ENCODE measurements at places on chromosomes 6 and 20.

DNA sequence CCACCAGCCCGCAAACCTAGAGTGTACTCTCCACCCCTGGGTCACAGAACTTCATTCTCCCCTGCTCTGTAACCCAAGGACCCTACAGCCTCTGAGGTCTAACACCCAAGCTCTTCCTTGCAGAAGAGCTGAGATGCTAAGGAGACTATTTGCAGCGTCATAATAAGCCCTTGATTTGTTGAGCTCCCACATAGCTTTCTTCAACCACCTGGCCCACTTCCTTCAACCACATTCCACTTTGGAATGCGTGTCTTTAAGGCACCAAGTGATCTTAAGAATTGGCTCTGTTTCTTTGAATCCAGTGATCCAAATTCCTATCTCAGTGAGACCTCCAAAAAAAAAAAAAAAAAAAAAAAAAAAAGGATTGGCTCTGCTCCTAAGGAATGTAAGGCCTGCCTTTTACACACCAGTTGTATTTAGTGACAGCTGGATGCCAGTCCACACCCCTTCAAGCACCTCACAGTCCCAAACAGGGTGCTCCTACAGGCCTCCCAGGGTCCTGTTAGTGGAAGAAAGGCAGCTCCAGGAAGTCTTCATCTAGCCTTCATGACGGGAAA is 106.2 kb downstream of the UBE3D start:
- DNase-seq = no peak

DNA sequence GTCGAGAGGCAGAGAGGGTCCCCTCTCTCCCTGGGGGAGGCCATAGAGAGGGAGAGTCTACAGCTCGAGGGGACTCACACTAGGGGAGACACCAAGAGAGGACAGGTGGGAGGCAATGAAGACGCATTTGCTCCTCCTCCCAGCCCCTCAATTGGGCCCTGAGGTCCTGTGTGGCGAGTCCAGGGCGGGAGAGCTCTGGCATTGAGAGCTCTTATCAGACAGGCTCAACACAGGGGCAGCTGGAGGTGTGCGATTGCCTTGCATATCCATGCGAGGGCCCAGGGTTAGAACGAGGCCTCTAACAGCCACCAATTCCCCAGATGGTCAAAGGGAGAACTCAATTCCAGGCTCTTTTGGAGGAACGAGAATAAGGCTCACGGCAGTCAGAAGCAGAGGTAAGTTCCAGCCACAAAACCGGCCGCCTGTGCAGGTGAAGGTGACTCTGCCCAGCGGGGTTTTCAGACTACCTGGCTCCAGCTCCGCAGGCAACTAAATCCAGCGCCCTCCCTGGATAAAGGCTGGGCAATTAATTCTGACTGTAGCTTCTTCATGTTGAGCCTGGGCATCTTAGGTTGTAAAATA is 94.0 kb upstream of the MPC1 start:
- DNase-seq = no peak

DNA sequence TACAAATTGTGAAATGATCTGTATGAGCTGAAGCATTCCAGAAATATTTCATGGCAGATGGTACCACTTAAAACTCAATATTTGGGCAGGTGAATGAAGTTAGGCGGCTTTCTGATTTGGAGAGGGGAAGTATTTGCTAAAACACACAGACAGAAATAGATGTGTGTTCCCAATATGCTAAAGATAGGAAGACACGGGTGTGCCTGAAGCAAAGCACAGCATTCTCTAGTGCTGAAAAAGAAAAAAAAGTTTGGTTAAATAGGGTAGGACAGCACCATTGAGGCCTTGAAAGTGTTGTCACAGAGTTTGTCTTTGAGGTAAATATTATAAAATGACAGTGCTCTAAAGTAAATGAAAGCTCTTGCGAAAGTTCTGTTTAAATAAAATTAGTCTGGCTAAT is 252.2 kb upstream of the HSF2 start:
- no peak for DNase-seq

GRCh38 chr20:13461849-13462458 is 176.8 kb downstream of the TASP1 start:
- no peak for DNase-seq

DNA sequence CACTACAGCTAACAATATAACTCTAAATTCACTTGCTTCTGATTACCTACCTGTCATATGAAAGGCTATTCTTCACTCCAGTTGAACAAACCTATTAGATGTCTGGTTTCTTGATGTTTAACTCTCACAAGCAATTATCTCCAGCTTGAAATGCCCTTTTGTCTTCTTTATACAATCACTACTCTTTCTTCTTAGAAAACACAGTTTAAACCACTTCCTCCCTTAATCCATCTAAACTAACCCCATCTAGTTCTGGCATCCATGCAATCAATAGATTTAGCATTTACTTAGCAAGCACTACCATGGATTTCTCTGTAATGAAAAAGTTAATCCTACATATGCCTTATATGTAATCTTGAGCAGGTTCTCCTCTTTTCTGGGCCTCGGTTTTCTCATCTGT is 127.3 kb downstream of the ATXN1 start:
- no peak for DNase-seq

- no peak for DNase-seq
Observed at GRCh38 chr6:32752580-32752979, 10.8 kb downstream of the HLA-DQB2 start.

- DNase-seq = no peak
Observed at GRCh38 chr6:75349262-75349984, 64.8 kb upstream of the TMEM30A start.

- DNase-seq = no peak
Observed at GRCh38 chr20:33298391-33298790, 15.4 kb downstream of the BPIFB1 start.

- peak; percentile 33 for DNase-seq
Observed at GRCh38 chr6:118813775-118814174, 80.2 kb upstream of the ASF1A start.

GRCh38 chr20:2746636-2747265 is 53.7 kb downstream of the CPXM1 start:
- DNase-seq = no peak
